ENCODE measurements at places on chromosomes 13 and 19. TPM values are rescaled to one million over a fixed set of nuclear protein-coding genes. Genes with fewer than 3 reads are reported as not detected.

DNA sequence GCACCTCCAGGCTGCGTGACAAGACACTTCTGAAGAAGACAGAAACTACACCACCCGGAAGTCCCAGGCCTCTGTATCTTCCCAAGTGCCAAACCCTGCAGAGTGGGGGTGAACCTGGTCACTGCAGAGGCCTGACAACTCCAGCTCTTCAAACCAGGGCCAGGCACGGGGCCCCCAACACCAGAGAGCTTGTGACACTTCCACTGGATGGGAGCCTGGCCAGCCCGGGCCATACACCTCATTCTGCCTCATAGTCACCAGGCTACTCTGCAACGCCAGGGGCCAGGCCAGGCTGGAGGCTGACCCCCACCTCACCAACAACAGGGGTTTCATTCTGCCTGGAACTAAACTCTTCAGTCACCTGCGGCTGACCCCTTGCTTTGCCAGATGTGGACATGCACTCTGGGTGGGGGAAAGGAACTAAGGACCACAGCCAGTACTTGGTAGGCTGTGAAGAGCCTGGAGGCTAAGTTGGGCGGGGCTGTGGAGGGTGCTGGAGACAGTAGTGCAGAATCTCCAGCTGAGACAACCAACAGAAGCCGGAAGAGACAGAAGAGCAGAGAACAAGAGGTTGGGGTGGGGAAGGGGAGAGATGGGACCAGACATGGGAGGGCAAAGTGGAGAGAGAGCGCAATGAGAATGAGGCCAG lies 23.0 kb downstream of the TUBA3C start:
- H3K4me3 ChIP-seq, result no peak overlapping the region
- no peak for DNase-seq
- H3K36me3 ChIP-seq, result no peaks in the 10 kb centered on the region
- H3K27me3 ChIP-seq, result no peaks in the 10 kb centered on the region

GRCh38 chr19:57055956-57056355 lies 63.8 kb upstream of the USP29 start:
- no peak overlapping the region for H3K4me3 ChIP-seq
- DNase-seq, result no peak
- no peak overlapping the region for H3K27ac ChIP-seq
- no peaks in the 10 kb centered on the region for H3K36me3 ChIP-seq
- no peaks in the 10 kb centered on the region for H3K4me1 ChIP-seq
- no peaks in the 10 kb centered on the region for H3K27me3 ChIP-seq

GRCh38 chr19:31448221-31448657 lies 99.0 kb upstream of the TSHZ3 start:
- H3K4me1 ChIP-seq, result no peaks in the 10 kb centered on the region
- H3K4me3 ChIP-seq, result no peak overlapping the region
- no peaks in the 10 kb centered on the region for H3K27me3 ChIP-seq
- no peak for DNase-seq

The CRTC1 gene
- total RNA-seq, result 10.0 TPM

The ZNF579 gene
- 14.2 TPM for total RNA-seq
